ENCODE measurements at places on chromosomes 3 and 15.

GRCh38 chr3:196749125-196749524 lies 9.5 kb downstream of the PAK2 start:
- DNase-seq = no peak

DNA sequence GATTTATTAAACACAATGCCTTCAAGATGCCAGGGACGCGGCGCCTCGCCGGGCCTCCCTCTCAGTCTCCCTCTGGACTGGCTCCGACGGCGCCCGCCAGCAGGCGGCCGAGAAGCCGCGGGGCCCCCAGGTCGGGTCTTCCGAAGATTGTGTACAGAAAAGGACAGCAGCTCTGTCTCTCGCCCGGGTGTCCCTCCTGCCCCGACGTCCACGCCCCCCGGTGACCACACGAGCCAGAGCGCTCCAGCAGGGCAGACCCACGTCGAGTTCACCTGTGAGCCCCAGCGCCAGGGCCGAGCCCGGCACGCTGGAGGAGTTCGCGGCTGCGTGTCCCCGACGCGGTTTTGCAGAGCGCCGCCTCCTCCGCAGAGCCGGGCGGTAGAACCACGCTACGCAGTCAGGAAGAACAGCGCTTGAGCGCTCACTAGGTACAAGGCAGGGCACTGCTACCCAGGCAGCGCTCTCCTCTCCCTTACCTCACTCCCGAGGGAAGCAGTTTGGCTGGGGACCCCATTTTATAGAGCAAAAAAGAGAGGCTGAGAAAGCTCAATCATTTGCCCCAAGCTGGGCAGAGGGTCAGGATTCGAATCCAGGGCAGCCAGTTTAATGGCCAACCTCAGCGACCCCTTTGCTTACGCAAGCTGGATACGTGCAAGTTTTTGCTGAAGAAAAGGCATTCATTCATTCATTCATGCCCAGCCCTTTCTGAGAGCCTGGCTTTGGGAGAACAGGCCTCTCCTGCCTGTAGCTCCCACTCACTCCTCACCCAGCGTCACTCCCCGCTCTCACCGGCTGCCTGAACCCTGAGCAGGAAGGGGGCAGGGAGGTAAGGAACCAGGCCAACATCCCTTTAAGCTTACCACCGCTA lies 3.0 kb upstream of the TLE3 start:
- peak; percentile 57 for DNase-seq

DNA sequence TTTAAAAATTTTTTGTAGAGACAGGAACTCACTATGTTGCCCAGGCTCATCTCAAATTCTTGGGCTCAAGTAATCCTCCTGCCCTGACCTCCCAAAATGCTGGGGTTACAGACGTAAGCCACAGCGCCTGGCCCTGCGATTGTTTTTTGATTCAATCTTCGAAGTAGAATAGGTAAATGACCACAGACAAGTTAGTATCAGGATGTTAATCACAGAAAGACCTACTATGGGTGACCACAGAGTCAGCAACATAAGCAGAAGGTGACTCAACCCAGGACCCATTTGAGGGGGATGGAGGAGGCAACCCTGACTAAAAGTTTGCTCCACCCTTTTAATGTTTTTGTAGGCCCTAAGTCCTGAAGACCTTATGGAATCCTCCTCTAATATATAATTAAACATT lies 10.0 kb upstream of the USP3 start:
- DNase-seq = no peak

DNA sequence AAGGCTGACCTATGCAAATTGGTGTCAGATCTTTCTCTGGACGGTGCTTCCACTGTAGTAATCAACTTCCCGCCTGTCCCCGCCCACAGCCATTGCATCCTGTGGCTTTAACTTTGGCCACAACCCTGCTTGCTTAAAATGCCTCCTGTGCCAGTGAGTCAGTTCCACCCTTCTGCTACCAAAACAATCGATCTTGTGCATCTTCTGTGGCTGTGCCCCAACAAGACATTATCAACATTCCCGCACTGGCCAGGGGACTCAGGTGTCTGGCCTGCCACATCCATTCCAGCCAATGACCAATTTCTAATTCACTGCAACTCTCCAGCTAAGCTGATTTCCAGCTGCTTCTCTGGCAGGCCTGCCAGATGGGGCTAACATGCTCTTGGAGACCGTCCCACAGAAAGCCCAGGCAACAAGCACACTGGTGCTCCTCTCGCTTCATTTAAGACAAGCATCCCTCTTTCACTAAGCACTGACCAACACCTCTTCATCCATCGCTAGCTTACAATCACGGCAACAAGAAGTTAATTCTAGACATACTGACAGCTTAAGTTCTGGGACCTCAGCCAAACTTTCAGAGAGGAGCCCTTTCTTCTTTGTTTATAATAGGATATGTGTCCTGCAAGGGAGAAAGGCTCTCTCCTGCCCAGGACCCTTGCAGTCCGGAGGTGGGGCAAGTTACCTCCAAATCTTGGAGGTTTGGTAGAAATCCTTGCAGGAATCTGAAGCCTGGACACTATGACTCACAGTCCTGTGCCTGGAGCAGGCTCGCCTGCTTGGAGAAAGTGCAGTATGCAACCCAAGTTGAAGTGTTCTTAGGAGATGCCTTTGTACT lies 6.7 kb downstream of the CA12 start:
- DNase-seq = no peak

GRCh38 chr3:38313695-38314094 lies 31.6 kb downstream of the SLC22A14 start:
- no peak for DNase-seq

DNA sequence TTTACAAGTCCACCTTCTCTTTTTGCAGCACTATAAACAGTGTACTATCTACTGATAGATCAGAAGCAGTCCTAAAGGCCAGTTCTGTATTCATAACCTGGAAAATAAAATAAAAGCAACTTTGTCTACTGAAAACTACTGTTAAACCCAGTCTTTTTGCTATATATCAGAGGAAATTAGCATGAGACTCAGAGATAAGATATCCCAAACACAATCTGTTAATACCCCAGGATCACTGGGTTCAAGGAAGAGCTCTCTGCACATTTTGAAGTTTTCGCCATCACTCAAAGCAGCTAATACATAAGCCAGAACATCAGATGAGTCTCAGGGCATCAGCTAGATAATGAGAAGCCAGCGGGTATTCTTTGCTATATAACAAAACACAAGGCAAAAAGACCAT lies 21.8 kb downstream of the OSBPL10 start:
- no peak for DNase-seq

DNA sequence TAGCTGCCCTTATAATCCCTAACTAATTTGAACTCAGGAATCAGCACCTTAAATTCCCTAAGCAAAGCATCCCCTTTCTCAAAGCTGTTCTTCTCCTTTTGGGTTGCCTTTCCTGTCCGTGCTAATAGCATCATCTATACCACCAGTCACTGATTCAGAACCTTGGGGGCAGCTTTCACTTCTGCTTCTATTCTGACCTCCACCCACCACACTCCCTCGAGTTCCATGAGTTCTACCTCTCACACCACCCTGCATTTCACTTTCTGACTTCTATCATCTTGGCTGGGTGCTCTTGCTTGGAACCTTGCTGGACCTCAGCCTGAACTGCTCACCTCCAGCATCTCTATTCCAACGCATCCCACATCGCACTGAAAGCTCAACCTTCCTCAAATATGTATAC lies 55.4 kb upstream of the KCNMB2 start:
- no peak for DNase-seq

DNA sequence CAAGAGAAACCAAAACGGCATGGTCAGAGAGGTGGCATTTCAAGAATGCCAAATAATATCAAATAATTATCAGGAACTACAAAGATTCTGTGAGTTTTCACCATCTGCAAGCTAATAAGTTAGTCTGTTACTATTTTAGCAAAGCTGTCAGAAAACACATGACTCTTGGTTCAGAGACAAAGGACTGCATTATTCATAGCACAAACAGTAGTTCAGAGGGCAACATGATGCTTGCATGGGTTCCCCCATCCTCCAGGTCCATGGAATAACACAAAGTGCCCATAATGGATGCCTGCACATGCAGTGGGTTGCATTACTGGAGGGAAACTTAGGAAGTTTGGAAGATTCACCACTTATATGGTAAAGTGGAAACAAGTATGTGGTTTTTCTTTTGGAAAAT lies 228.8 kb upstream of the ALCAM start:
- DNase-seq = no peak

DNA sequence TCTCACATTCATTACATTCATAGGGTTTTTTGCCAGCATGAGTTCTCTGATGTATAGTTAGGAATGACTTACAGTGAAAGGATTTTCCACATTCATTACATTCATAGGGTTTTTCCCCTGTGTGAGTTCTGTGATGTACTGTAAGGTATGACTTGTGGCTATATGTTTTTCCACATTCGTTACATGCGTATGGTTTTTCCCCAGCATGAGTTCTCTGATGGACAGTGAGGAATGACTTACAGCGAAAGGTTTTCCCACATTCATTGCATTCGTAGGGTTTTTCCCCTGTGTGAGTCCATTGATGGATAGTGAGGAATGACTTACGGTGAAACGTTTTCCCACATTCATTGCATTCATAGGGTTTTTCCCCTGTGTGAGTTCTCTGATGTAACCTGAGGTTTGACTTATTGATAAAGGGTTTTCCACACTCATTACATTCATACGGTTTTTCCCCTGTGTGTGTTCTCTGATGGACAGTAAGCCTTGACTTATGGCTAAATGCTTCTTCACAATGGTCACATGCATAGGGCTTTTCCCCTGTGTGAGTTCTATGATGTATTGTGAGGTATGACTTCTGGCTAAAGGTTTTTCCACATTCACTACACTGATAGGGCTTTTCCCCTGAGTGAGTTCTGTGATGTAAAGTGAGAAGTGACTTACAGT lies 47.4 kb downstream of the ZNF717 start:
- no peak for DNase-seq

GRCh38 chr3:118110211-118110610 lies 924.4 kb downstream of the IGSF11 start:
- DNase-seq = no peak

DNA sequence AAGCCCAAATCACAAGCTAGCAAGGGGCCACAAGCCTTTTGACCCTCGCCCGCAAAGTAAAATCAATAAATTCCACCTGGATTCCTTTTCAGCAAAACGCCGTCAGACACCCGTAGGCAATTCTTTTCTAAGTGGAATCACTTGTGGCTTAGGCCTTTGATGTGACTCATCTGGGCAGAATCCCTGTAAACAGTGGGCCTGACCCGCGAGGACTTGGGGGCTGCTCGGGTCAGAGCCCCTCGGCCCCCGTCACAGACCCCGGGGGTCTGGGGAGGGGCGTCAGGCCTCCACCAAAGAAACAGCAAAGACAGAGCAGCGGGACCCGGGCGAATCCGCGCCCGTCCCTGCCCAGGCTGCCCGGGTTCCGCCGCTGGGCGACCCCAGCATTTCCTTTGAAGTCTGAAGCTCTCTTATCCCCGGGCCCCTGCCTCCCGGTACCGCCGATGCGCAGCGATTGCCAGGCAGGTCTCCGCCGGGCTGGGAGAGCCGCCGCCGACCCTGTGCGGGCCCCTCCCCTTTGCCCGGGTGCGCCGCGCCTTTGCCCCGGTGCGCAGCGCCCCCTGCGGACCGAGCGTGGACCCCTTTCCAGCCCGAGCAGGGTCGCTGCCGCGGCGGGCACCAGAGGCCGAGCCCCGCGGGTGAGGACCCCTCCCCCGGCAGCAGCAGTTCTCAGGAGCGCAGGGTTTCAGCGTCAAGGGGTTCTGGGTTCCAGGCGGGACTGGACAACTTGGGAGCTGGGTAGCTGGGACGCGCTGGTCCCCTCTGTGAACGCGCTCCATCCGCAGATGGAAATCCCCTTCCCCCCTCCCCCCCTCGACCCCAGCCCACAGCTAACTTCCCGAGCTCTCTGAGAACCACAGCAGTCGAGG lies 178.3 kb downstream of the UACA start:
- DNase-seq = peak; percentile 18

GRCh38 chr15:40287505-40287904 lies 4.6 kb upstream of the ANKRD63 start:
- no peak for DNase-seq

GRCh38 chr3:103057487-103057886 lies 622.7 kb downstream of the ZPLD1 start:
- DNase-seq = no peak

DNA sequence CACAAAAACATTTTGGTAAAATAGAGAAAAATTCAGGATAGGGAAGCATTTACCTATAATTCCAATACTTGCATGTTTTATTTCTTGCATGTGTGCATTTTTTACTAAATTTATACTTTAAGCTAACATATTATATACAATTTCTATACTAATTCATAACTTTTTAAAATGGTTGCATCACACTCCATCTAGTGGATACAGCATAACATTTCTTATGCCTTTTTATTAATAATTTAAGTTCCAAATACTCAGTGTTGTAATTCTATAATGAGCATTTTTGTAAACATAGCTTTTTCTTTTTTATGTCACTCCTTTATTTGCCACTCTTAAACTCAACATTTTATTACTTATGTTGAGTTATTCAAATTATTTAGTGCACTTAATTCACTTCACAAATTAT lies 477.7 kb downstream of the ZBBX start:
- no peak for DNase-seq

DNA sequence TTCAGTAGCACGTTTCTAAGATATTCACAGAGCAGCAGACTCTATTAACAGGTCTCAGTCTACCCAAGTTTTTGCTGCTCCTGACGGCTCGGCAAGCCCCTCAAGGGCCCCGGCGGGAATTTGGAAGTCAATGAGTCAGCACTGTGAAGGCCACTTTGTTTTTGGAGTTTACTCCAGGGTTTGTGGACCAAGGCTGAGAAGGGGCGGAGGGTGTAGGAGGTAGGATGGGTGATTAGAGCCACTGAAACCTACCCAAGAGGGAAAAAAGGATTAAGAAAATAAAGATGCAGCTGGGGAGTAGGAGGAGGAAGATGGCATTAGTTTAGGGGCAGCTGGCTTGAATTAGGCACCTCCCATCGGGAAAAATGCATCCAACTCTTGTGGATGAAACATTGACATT lies 87.6 kb downstream of the BDH1 start:
- no peak for DNase-seq

DNA sequence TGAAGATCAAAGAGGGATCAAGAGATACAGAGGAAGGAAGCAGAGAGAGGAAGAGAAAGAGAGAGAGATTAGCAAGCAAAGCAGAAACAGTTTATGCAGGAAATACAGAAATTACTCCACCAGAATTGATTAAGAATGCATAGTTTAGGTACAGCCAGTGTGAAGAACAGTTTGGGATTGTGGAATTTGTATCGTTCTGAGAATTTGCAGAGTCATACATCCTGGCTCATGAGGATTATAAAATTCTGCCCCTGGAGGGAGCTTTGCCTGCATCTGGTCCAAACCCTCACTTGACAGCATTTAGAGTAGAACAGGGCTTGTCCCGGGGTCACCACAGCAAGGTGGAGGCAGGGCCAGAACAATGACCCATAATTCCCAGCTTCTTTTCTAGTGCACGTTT lies 44.1 kb downstream of the MASP1 start:
- DNase-seq = no peak

- no peak for DNase-seq
Measured at GRCh38 chr3:46491089-46492070, 6.4 kb upstream of the RTP3 start.

DNA sequence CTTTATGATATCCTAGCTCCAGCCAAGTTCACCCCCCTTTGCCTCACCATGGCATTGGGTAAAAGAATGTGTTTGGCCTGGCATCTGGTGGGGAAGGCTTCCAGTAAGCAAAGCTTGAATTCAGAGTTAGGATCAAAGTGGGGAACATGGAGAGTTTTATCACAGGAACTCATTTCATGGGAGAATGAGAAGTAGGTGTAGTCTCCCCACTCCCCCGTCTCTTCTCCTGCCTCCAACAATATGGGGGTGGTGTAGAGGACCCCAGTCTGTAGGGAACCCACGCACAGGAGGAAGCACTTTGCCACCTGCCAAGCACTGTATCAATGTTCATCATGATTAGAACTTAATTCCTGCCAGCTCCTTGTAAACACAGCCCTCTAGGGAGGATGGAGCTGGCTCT lies 200.5 kb downstream of the UACA start:
- DNase-seq = no peak
